ENCODE measurements at places on chromosomes 12 and 14. TPM values are rescaled to one million over a fixed set of nuclear protein-coding genes. Genes with fewer than 3 reads are reported as not detected.

The LTB4R2 gene
- total RNA-seq = 6.3 TPM

The NRL gene
- 2.0 TPM for total RNA-seq

The CLEC4A gene
- total RNA-seq = under 0.01 TPM

The KRT6C gene
- total RNA-seq = 6.3 TPM

The CACNA1C gene
- total RNA-seq = 2.2 TPM

The SLC25A21 gene
- 0.39 TPM for total RNA-seq

The GNS gene
- 106 TPM for total RNA-seq

The DAO gene
- not detected for total RNA-seq

The PIK3C2G gene
- 7.1 TPM for total RNA-seq

The TAS2R42 gene
- total RNA-seq = not detected

The RASAL1 gene
- total RNA-seq = 0.33 TPM

The TAS2R7 gene
- total RNA-seq = not detected

The KRT2 gene
- total RNA-seq = not detected

The UNC79 gene
- total RNA-seq = 0.22 TPM

The LAG3 gene
- 0.11 TPM for total RNA-seq

The NOP9 gene
- total RNA-seq = 20.4 TPM

The DDX24 gene
- 69.2 TPM for total RNA-seq

The USP44 gene
- total RNA-seq = 0.54 TPM

The AQP2 gene
- total RNA-seq = not detected

The PRB2 gene
- total RNA-seq = not detected

The RPL36AL gene
- 116 TPM for total RNA-seq

The AQP6 gene
- total RNA-seq = not detected

The SOS2 gene
- 42.0 TPM for total RNA-seq

The MSI1 gene
- 0.39 TPM for total RNA-seq

The SMIM41 gene
- total RNA-seq = 0.39 TPM

The AQP5 gene
- total RNA-seq = not detected

The OR4E2 gene
- total RNA-seq = not detected

The MYH6 gene
- total RNA-seq = not detected

The MDGA2 gene
- total RNA-seq = 0.33 TPM

The TUBA1A gene
- total RNA-seq = 180 TPM

The FAM181A gene
- not detected for total RNA-seq

The OTOGL gene
- total RNA-seq = not detected

The SPX gene
- not detected for total RNA-seq

The ASCL1 gene
- not detected for total RNA-seq

The NABP2 gene
- total RNA-seq = 14.5 TPM

The LALBA gene
- total RNA-seq = not detected

The FZD10 gene
- not detected for total RNA-seq

The CEP128 gene
- 3.9 TPM for total RNA-seq

The RPS6KL1 gene
- 2.1 TPM for total RNA-seq

The CCDC198 gene
- not detected for total RNA-seq

The SCNN1A gene
- 47.1 TPM for total RNA-seq

The LRTM2 gene
- total RNA-seq = 0.11 TPM

The CCDC177 gene
- not detected for total RNA-seq

The SLCO1B1 gene
- total RNA-seq = not detected

The FAM90A1 gene
- total RNA-seq = 0.11 TPM

The EID3 gene
- total RNA-seq = 4.0 TPM

The DHRS1 gene
- total RNA-seq = 27.9 TPM

The FRS2 gene
- total RNA-seq = 96.5 TPM

The HPD gene
- 0.39 TPM for total RNA-seq

The KLHL33 gene
- total RNA-seq = under 0.01 TPM

The PMCH gene
- total RNA-seq = not detected

The ZFYVE21 gene
- total RNA-seq = 75.8 TPM

The CLEC1B gene
- 0.33 TPM for total RNA-seq

The PIGH gene
- total RNA-seq = 15.8 TPM

The PUS1 gene
- total RNA-seq = 5.7 TPM

The KCNK10 gene
- total RNA-seq = not detected

The SMCO2 gene
- total RNA-seq = not detected

The ABHD12B gene
- total RNA-seq = not detected

The ZCCHC8 gene
- total RNA-seq = 18.5 TPM
